Astrocyte of the spinal cord (primary cell): ENCODE measurements at places on chromosomes 5 and 9.
A peak's percentile ranks its signal among the peaks of the same experiment; 100 is the strongest.

- peak; percentile 9 for DNase-seq
Observed at GRCh38 chr5:24365406-24365805, 279.4 kb downstream of the CDH10 start.

DNA sequence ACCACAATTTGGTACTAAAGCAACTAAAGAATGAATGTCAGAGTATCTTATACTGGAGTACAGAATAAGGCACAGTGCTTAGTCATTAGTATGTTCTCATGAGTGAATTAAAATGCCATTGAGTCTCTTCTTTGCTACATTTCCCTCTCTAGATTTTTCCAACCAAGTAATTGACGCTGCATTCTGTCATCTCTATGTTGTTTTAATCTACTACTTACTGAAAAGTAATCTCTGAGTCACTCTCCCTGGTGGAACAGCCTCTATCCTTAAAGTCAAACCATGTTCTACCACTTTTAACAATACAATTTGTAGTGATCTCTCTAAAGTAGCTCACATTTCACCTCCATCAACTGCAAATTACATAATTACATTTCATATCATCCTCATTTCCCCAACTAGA is 495.1 kb downstream of the CDH18 start:
- DNase-seq, result peak; percentile 24

- peak; percentile 3 for DNase-seq
Observed at GRCh38 chr9:122777935-122778627, 10.7 kb upstream of the OR5C1 start.

DNA sequence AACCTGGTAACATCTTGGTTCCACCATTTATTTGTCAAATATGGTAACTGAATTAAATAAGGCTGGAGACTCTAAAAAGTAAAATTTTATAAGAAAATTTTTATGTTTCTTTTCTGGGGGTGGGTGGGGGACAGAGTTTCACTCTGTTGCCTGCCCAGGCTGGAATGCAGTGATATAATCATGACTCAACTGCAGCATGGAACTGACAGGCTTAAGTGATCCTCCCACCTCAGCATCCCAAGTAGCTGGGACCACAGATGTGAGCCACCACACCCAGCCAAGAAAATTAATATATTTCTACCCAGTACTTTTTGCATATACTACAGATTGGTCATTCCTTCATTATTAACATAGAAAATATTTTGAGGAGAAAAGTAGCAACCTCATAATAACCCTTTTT is 216.9 kb downstream of the DEPDC1B start:
- no peak for DNase-seq

DNA sequence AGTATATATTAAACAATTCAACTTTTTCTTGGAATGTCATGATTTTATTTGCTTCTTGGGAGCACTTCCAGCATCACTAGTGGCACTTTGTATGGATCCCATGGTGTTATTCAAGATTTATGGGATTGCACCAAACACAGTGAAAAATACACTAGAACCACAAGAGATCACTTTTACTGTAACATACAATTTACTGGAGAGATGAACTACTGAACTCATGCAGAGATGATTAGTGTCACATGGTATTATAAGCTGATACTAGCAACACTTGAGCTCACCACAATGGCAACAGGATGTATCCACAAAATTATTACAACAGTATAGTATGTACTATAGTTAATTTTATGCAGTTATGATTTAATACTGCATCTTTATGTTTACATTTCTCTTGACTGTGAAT is 16.3 kb upstream of the SLC36A2 start:
- DNase-seq, result no peak

GRCh38 chr9:124733964-124734740 is 37.0 kb downstream of the NR6A1 start:
- DNase-seq, result no peak

DNA sequence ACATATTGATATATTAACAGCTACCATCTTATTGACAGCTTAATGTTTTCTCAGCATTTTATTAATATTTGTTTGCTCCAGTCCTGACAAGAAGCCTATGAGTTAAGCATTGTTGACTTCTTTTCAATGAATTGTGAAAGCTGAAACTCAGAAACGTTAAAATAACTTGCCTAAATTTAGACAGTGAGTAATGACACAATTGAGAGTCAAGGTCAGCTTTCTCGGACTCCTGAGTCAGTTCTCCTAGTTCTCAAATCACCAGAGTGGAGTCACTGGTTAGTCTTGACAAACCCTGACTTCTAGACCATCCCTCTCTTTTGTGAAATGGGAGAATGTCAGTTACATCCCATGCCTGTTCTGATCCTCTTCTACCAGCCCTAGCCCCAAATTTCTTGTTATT is 222.7 kb upstream of the ACO1 start:
- DNase-seq, result no peak

GRCh38 chr5:120808135-120808534 is 344.0 kb downstream of the PRR16 start:
- peak; percentile 10 for DNase-seq

- no peak for DNase-seq
Observed at GRCh38 chr5:141657404-141657803, 6.2 kb upstream of the FCHSD1 start.
